ENCODE measurements at places on chromosomes 1 and 21. TPM values are rescaled to one million over a fixed set of nuclear protein-coding genes. Genes with fewer than 3 reads are reported as not detected.

RUNX3 gene
- total RNA-seq: 1.2 TPM

- no peak for DNase-seq
Observed at GRCh38 chr1:71548398-71548890, 467.6 kb upstream of the ZRANB2 start.

- no peak for DNase-seq
Observed at GRCh38 chr1:230596306-230596705, 46.0 kb upstream of the COG2 start.

DNA sequence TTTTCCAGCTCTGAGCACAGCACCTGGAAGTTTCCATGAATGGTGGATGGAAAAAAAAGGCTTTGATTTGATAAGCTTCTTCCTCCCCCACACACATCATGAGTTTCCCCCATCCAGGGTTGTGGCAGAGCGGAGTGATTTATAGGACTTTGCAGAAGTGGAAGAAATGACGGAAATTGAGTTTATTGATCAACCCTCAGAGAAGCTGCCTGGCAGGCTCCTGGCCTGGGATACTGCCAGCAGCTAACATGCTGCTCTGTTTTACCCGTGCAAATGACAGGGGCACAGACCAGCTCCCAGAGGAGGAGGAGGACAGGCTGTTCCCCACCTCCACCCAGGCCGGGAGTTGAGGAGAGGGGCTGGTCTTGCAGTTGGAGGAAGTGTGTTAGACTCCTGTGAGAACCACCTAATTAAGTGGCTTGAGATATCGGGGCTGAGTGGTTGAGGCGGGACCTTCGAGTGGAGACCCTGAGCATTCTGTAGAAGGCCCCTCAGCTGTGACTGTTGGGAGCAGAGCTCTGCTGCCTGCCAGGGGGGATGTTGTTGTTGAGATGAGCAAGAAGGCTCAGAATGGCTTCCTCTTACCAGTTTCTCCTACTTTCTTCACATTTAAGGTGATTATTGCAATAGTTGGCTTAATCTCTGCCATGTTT lies 21.8 kb downstream of the ADORA1 start:
- no peak for DNase-seq

GRCh38 chr1:222057162-222057561 lies 315.3 kb upstream of the DUSP10 start:
- DNase-seq: no peak

GRCh38 chr1:166164995-166165660 lies 1.7 kb downstream of the FAM78B start:
- peak; percentile 93 for DNase-seq

FMO4 gene
- total RNA-seq: 1.7 TPM

DNA sequence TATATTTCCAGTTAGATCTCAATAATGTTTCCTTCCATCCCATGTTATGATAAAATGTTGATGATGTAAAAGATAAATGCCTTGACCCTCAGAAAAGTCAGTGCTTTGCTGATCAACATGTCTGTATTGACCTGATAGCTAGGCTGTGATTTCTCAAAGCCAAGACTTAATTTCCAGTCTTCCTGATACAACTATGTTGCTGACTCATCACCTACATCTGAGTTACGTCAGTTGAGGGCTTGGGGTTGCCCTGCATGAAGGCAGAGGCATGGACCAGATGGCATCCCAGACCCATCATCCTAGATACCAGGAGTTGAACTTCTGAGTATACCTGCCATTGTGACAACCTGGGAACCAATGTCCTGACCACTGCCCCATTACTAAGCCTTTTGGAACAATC lies 4.8 kb downstream of the LCE1D start:
- DNase-seq: no peak

DNA sequence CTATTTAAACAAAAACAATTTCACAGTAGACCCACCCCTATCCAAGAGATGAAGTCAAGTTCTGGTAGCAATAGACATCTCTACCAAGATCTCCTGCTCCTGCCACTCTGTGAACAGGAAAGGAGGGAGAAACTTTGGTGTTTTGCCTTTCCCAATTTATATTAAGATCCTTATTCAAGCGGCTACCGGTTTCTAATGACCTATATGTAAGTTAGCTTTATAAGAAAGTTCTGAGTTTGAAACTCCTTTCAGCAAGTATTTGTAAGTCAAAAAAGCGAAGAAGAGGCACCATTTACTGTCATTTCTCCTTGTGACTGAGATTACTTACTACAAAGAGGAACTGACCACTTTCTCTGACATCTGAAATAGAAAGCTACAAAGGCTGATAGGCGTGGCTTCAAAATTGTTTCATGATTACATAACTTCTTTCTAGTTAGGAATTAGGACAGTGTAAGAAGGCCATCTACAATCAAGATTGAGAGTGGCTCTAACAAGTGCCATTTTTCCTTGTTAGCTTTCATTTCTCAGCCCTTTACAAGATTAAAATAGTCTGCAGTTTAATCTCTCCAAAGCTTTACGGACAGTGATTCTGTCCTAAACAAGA lies at the start of gene MNDA:
Gene MNDA, plus strand, starts transcription at position 448 of the 604 bp plus-strand sequence. CDS start 10,803 bp downstream, outside the sequence.
- DNase-seq: no peak

RNU1-4 gene
- under 0.01 TPM for total RNA-seq

DNA sequence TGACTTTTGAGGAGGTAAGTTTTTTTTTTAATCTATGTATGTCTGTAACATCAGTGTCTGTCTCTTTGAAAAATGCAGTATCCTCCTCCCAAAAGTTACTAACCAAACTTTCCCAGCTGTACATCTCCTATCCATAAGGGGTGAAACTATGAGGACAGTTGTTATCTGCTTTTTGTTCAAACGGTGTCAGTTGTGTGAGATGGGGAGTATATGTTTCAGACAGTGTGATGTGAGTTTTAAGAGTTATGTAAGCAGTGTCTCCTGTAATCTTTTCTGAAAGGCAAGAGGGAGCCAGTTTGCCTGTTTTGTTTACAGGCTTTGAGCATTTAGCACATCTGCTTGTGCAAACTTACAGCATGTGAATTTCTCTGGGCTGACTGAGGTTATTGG lies 34.8 kb upstream of the CACYBP start:
- DNase-seq: no peak

JMJD4 gene
- total RNA-seq: 15.7 TPM

GRCh38 chr1:13228343-13228781 lies 2.4 kb upstream of the PRAMEF18 start:
- peak; percentile 91 for DNase-seq

DNA sequence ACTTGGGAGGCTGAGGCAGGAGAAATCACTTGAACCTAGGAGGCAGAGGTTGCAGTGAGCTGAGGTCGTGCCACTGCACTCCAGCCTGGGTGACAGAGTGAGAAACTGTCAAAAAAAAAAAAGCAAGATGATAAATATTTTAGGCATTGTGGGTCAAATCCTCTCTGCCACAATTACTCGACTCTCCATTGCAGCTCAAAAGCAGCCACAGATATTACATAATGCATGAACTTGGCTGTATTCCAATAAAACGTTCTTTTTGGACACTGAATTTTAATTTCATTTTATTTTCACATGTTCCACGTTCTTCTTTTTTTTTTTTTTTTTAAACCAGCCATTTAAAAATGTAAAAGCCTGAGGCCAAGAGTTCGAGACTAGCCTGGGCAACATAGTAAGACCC lies 69.4 kb downstream of the TCP10L start:
- no peak for DNase-seq

- peak; percentile 95 for DNase-seq
Observed at GRCh38 chr1:205284420-205285144, 37.0 kb downstream of the NUAK2 start.

DNA sequence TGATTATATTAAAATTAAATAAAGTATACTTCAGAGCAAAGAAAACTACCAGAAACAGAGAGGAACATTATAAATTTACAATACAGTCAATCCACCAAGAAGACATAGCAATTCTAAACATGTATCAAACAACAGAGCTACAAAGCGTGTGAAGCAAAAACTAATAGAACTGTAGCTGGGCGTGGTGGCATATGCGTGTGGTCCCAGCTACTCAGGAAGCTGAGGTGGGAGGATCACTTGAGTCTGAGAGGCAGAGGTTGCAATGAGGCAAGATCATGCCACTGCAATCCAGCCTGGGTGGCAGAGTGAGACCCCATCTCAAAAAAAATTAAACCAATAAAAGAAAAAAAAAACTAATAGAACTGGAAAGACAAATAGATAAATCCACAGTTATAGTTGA lies 12.3 kb downstream of the CCDC185 start:
- no peak for DNase-seq

DNA sequence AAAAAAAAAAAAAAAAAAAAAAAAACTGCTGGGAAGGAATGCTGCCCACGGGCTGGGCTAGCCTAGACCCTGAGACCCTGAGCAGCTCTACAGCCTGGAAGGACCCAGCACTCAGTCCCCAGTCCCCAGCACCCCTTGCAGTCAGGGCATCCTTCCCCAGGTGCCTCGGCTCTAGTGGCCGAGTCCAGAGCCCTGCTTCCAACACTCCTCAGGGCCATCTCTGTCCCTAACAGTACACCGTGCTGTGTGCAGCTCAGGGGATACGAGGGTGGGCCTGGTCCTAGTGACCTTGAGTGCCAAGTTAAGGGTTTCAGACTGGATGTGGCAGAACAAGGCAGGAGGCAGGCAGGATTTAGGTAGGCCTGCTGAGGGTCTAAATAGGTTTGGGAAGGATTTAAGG lies 50.2 kb upstream of the LRP8 start:
- no peak for DNase-seq

- DNase-seq: no peak
Observed at GRCh38 chr1:53558739-53559315, 99.6 kb downstream of the DMRTB1 start.

GRCh38 chr1:107933736-107934135 lies 31.2 kb downstream of the VAV3 start:
- DNase-seq: no peak

DNA sequence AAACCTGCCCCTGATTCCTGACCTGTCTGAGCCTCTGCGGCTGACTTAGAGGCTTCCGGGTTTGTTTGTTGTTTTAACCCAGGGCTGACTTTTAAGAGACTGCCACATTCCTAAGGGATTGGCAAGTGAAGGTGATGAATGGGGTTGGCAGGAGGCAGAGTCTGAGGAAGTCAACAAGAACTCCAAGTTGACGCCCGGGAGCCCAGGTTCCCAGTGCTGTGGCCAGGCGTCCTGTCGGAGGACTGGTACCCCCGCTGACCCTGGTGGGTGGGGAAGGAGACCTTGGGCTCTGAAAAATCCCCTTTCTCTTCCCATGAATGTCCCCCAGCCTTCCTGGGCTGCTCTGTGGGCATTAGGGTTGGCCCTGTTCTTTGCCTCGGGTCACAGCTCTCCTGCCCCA lies 19.7 kb upstream of the EPS8L3 start:
- DNase-seq: no peak

- DNase-seq: no peak
Observed at GRCh38 chr1:158425027-158425426, 1.0 kb downstream of the OR10K2 start.

LAMC1 gene
- total RNA-seq: 409 TPM

FCRL1 gene
- 0.66 TPM for total RNA-seq

DNA sequence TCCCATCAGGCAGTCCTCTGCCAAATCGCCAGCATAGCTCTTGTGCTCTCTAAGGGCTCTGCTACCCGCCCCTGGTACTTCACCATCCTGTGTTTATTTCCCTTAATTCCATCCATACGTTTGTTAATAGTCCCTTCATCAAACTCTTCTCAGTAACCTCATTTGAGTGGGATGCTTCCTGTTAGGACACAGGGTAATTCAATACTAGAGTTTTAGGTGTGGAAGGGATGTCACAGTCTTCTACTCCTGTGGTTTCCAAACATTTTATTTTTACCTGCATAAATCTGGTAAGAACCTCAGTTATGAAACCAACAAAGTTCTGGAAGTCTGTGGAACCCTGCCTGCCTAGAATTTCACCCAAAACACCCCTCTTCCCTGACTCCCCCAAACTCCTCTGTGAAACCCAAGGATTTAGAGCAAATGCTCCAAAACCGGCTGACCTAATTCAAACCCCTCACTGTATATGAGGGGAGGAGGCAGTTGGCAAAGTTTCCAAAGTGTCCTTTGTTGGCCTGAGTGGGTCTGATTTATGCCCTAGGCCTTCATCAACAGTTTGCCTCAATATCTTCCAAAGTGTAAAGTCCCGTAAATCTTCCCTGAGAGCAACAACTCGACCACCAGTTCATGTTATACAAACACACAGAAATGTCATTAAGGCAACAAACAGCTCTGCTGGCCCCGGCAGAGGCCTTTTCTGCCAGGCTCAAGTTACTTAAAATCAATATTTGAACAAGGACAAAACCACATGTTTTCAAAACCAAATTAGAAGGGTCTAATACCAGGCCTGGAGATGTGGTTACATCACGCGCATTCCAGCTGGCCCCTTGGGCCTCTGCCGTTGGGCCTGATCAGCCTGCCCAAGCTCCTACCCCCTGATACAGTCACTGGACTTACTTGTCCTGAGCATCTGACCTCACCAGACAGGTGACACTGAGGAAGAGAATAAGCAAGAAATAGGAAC lies 82.4 kb upstream of the FGGY start:
- DNase-seq: no peak
